ENCODE measurements at places on chromosomes 13 and 19.

- DNase-seq = no peak
These were observed at the start of gene AP2A1 for GRCh38 chr19:49766930-49767299. Gene AP2A1 (plus strand): TSS chr19:49767001. CDS start chr19:49767134, 133 bp downstream.

DNA sequence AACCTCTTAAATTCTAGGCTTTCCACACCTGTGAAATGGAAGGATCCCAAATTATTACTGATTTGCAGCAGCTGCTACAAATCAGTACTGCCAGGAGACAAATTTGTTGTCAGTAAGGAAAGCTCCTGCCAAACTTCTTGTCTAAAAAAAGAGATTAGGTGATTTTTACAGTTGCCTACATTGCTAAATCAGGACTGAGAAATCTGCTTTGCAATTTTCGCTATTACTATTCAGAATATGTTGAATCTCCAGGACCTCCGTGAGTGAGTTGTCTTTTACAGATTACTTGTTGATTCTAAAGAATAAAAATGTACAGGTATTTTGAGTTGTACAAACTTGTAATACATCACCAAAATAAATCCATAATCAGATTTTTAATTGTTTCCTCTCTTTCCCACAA lies 1815.9 kb downstream of the PCDH9 start:
- DNase-seq = peak; percentile 1

DNA sequence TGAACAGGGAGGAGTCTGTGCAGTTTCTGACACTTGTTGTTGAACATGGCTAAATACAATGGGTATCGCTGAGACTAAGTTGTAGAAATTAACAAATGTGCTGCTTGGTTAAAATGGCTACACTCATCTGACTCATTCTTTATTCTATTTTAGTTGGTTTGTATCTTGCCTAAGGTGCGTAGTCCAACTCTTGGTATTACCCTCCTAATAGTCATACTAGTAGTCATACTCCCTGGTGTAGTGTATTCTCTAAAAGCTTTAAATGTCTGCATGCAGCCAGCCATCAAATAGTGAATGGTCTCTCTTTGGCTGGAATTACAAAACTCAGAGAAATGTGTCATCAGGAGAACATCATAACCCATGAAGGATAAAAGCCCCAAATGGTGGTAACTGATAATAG lies 16.1 kb downstream of the CEACAM6 start:
- no peak for DNase-seq

- DNase-seq = peak; percentile 22
These were observed 41.2 kb upstream of the KCTD4 start for GRCh38 chr13:45242070-45242469.

DNA sequence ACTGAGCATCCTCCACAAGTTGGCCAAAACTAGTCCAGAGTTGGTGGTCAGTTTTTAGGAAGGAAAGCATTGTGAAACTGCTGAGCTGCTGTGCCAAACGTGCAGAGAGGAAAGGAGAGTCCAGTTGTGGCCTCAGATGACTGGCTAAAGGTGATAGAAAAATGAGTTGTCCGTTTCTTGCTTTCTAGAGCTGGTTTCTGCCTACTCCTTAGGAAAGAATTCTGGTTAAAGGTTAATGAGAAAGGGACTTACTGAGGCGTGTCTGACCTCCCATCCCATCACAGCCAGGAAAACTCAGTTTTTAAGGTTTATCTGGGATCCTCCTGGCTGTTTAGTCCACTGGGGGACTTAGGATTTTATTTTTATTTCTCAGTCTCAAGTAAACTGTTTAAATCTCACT lies 1186.3 kb downstream of the UQCRFS1 start:
- no peak for DNase-seq

- DNase-seq = no peak
These were observed 2.1 kb downstream of the RASA3 start for GRCh38 chr13:114130131-114130836.

DNA sequence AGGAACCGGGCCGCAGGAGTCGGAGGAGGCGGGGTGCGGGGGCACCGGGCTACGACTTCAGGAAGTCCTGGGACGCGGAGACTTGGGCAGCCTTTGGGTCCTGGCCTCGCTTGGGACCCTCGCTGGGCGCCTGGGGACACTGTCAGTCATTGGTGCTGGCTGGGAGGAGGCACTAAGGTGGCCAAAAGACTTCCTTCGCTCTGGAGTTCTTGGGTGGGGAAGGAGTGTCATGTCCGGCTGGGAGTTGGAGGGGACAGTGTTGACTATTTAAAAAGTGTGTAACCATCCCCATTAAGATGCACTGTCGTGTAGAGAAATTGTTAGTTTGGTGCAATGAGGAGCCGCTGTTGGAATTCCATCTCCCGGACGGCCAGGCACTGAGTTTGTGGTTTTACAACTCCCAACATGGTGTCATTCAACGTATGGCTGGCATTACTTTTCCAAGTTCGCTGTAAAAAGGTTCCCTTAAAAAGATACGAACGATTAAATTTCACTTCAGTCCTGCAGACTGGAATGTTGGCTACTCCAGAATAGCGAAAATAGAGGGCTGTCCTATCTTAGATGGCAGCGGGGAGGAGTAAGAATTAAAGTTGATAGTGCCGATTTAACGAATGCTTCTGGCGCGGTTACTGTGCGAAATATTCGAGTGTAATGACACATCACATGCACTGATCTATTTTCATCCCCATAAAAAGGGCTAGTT lies 776 bp downstream of the DNAJC3 start:
- DNase-seq = peak; percentile 26

- no peak for DNase-seq
These were observed 125.6 kb downstream of the SPRY2 start for GRCh38 chr13:80215368-80215767.

DNA sequence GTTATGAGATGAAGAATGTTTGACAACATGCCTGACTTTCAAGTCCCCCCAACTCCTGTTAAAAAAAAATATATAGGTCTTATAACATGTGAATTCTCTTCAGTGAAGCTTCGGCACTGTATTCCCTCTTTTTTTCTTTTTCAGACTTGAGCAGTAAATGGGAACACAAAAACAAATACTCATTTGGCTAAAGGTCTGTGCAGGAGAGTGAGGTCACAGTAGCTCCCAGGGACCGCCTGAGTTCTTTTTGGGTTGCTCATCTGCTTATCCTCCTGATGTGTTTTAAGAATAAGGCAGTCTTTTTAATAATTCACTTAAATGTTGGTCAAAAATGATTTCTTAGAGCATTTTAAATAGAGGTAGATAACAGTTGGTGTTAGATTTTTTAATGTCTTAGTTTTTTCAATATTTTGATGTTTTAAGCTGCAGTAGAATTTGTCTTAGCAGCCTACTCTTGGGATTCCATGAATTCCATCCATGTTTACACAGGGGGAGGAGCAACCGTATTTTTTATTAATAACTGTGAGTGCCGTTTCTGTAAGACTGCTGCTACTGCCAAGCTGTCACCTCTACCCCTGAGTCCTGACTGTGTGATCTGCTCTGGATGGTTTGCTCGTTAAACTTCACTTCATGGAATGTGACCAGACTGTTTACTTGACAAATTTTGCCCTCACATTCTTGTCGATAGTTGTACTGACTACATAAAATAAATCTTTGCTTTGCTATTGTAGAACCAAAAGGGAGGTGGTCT lies 14.9 kb downstream of the HNRNPM start:
- DNase-seq = no peak

GRCh38 chr19:55193481-55193880 lies 13.4 kb upstream of the SYT5 start:
- DNase-seq = no peak

Measured in muscle of back (tissue), 13 donors.